Left colon (tissue), 2 donors: ENCODE measurements at places on chromosomes 12 and 14.

GRCh38 chr14:87457720-87458119, 535.3 kb downstream of the GALC start:
- no peak for DNase-seq

GRCh38 chr14:103463149-103463548, 59.5 kb downstream of the CKB start:
- no peak for DNase-seq

- DNase-seq: no peak
Observed at GRCh38 chr12:58537278-58537677, 383.0 kb downstream of the LRIG3 start.

DNA sequence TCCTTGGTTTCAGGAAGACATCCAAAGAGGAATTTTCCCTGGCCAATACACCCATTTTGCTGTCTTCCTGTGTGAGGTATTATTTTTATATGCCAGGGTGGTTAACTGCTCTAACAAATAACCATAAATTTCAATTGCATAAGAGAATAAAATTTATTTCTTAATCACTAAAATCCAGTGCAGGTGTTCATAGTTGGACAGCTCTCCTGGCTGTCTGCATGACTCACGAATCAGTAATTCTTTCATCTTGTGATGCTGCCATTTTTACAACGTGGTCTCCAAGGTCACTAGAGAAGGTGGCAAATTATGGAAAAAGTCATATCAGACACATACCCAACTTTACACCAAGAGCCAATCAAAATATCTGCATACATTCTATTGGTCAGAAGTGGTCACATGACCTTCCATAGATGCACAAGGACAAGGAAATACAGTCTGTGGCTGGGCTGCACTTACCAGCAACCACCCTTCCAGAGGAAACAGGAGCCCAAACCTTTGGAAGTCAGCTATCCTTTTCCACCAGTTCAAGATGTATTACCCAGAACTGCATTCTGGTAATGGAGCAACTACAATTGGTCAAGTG, 193.5 kb upstream of the PLEKHG7 start:
- DNase-seq: no peak

- DNase-seq: no peak
Observed at GRCh38 chr12:1622406-1622805, 6.6 kb upstream of the WNT5B start.

DNA sequence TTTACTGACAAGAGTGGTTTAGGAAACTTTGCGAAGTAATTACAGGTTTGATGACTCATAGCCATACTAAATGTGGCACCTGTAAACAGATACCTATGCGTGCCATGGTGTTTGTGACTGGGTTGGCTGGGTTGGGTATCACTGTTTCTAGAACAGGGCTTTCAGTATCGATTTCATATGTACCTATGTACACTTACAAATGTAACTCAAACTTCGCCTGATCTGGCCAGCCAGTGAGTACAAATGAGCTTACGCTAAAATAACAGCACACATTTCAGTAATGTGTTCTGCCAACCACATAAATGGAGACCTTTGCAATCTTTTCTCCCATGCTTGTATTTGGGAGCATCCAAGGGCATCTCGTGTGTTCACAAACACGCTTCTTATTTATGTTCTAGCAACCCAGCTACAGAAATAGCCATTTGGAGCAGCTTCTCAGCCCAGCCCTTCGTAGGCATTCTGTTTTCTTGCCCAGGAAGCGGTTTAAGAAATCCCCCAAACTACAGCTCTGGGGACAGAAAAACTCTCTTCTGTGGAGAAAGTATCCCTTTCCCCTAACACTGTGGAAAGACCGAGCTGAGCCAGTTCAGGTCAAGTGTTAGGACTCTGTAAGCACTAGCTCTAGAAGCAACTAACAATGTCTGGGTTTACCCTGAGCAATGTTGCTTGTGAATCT, 42.3 kb upstream of the MDM1 start:
- DNase-seq: no peak
